Mucosa of gallbladder (tissue), 1 donor: ENCODE measurements at places on chromosomes 7 and 10. TPM values are rescaled to one million over a fixed set of nuclear protein-coding genes. Genes with fewer than 3 reads are reported as not detected.
A peak's percentile ranks its signal among the peaks of the same experiment; 100 is the strongest.

TUBAL3 gene
- total RNA-seq = 0.49 TPM

VAX1 gene
- total RNA-seq = not detected

CCDC3 gene
- total RNA-seq = 304 TPM

- no peak for DNase-seq
Observed at GRCh38 chr7:74092964-74093471, 9.4 kb downstream of the LIMK1 start.

DNA sequence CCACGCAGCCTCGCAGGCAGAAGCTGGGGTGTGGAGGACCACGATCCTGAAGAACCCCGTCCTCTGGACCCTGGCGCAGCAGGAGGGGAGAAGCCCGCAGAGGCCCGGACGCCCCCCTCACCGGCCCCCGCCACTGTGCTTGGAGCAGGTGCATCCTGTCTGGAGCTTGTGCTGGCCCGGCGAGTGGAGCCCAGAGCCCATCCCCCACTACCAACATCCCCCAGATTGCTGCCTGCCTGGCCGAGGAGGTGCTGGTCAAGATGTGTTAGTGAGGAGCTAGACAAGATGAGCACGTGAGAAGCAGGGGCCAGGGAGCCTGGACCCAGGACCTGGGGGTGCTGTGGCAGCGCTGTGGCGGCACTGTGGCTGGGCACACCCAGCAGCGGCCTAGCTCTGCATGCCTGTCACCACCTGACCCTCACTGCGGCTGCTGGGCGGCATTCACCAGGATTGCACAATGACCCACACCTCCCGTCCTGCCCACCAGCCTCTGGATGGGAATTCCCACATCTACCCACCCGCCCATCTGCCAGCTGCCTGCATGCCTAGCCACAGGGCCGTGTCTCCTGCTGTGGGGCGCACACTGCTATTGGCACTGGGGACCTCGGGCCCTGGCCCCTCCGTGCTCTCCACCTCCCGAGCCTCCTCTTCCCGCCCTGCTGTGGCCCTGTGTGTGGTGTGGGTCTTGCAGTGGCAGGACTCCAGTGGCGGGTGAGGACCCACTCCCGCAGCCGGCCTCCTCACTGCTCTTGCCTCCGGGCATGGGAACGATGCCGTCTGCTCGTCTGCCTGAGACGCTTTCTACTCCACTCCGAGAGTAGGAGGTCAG, 11.8 kb downstream of the GPR146 start:
- no peak for DNase-seq

GRCh38 chr7:96285579-96285978, 36.3 kb downstream of the SLC25A13 start:
- DNase-seq = no peak

DNA sequence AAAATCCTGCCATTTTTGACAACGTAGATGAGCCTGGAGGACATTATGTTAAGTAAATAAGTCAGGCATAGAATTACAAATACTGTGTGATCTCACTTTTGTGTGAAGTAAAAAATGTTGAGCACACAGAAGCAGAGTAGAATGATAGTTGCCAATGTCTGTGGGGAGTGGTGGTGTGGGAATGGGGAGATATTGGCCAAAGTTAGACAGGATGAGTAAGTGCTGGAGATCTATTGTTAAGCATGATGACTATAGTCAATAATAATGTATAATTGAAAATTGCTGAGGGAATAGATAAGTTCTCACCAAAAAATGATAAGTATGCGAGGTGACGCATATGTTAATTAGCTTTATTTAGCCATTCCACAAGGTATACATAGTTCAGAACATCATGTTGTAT, 92.0 kb downstream of the GPR85 start:
- no peak for DNase-seq

DNA sequence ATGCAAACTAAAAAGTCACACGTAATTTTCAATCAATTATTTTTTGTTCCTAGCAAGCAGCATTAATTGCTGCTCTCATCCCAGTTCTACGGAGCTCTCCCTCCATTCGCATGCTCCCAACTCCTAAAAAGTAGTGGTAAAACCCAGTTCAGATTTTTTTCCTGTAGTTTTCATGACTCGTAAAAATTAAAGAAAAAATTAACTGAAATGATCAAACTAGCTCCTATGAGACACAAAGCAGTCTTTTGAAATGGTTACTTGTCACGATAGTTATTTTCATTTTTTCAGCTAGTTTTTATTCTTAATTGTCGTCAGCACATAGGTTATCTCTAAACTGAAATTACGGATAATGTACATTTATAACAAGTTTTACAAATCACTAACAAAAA, 1.8 kb downstream of the HNRNPA2B1 start:
- no peak for DNase-seq

DNA sequence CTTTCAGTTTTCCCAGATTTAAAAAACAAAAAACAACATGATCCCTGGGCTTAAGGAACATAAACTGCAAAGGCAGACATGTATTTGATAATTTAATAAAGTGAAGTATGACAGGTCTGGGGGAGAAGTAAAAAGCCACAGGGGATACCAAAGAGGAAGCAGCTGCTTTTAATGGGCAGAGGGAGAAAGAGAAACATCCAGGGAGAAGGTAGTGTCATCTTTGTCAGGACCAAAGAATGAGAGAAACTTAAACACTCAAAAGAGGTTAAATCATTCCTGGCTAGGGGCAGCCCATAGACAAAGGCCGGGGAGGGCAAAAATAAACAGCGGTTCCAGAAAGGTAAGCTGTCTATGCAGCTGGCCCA, 94.5 kb downstream of the GRB10 start:
- no peak for DNase-seq

DNA sequence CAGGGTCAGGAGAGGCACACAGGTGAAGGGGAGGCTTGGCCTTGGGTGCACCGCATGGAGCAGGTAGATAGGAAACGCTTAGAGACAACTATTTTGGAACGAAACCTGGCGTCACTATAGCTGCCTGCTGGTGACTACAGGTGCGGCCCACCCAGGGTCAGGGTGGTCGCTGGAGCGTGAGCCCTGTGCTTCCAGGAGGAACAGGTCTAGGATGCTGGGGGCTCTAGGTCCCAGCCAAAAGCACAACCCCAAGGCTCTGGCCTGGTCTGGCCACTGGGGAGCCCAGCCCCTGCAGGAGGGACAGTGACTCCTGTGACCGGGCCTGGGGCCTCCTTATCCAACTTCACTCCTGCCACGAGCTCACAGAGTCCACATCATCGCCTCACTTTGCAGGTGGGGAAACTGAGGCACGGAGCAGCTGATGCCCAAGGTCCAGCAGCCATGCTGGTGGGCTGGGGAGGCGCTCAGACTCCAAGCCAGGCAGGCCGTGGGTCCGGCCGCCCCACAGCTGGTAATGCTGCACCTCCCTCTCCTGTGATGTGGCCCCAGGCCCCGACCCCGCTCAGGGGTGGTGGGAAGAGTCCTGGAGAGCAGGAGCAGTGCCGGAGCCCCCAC, 9.0 kb downstream of the LFNG start:
- no peak for DNase-seq

DNA sequence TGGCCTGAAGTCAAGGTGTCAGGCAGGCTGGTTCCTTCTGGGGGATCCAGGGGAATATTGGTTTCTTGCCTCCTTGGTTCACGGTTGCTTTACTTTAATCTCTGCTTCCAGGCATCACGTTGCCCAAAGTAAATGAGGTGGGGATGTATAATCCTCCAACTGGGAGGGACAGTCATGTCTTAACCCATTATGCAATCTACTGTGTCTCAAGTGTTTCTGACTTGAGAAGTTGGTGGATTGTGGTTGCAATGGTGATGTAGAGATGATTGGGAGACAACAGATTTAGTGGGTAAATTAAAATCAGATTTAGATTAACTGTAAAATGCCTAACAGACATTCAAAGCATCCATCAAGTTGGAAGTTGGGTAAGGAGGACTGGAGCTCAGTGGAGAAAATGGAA, 32.7 kb downstream of the TBXAS1 start:
- DNase-seq = no peak

GRCh38 chr10:49177391-49178355, 10.5 kb downstream of the TMEM273 start:
- peak; percentile 33 for DNase-seq

- no peak for DNase-seq
Observed at GRCh38 chr7:151307536-151307935, 34.1 kb upstream of the NUB1 start.

DNA sequence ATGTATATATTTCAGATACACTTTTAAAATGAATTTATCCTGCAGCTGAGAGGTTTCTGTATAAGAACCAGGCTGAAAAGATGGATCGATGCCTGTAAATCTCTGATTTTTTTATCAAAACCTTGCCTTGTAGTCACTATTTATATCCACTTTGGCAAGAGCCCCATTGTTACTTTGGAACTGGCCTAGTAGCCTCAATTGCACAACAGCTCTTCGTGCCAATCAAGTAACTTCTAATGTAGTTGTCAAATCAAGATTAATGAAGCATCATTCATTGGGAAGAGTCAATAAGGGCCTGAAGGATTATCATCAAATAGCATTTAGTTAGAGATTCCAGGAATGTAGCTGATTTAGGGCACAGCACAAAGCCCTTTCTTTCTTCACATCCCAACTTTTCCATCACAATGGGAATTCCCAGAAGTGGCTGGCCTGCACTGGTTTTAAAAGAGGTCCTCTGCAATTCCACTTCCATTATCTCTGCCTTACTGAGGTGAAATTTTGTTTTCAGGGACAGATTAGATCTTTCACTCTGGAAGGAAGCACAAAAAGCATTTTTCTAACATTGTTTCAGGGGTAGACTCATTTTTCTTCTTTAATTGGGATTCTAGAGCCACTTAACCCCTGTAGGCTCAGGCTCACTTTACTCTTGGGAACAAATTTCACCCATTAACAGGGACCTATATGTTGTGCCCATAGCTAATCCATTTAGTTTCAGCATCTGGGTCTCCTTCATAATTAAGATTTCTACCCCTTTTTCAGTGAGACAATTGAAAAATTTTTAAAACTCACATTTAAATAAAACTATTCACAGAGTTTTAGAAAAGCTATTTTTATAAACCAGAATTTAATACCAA, 97.8 kb downstream of the CALCR start:
- no peak for DNase-seq

- DNase-seq = no peak
Observed at GRCh38 chr7:92375013-92375412, 72.3 kb upstream of the GATAD1 start.

- no peak for DNase-seq
Observed at GRCh38 chr10:100972904-100973535, 3.7 kb downstream of the SEMA4G start.

DNA sequence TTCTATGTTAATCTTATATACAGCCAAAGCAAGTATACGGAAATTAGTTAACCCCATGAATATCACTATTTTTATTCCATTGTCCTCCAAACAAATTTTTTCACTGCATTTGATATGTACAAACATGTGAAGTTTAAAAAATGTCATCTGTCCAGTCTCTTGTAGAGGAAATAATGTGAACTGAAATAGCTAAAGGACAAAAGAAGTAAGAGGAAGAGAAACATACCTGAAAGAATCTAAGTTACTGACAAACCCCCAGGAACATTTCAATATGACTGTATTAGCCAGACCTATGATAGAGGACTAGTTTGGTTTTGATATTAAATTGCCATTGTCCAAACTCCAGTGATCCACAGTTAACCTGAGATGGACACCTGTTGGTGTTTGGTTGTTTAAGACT, 80.6 kb downstream of the NRCAM start:
- no peak for DNase-seq

DNA sequence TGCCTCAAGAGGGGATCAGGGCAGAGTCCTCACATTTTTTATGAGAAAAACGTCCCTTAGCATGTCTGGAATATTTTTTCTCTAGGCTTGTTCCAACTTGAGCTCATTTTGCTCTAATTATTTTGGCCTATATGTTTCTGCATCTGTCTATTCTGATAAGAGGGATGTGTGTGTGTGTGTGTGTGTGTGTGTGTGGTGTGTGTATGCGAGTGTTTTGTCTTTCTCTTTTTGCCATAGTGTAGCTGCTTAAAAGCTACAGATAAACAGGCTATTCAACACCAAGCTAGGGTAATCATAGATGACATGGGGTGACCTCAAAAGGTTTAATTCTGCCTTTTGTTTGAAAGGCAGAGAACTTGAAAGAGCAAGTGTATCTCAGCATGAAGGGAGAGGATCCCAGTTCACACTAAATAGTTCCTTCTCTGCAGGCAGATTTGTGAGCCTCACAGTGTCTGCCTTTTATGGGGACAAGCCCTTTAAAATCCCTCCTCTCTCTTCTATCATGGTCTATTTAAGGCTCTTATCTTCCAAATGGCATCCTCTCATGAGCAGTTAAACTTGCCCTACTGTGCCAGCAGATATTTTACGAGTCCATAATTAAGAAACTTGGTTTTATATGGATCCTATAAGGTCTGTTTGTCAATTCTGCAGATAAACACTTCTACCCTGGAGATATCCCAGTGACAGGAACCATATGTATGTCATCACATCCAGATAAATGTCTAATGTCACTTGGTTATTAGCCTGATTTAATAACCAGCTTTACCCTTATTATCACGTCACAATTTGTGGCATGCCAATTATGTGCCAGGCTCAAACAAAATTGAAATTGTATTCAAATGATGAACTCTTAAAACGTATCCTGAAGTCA, 202.9 kb upstream of the MTPN start:
- no peak for DNase-seq
